Right forelimb (tissue), 1 donor: ENCODE measurements at places on chromosomes 3 and 15.

DNA sequence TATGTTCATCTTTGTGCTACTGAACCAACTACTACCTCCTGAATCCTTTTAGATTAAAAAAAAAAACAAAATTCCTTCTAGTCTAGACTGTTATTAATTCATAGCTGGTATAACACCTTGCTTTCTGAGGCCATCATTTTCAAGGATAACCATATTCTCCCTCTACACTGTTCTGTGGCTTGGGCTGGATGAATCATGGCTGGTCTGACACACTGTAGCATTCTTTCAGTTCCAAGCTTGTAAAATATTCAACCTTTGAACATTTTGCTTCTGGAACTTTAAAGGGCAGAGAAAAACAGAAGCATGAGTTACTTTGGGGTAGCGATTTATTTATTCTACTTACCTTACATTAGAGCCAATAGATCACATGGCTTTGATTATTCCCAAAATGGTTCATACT, 7.6 kb downstream of the HSPBAP1 start:
- DNase-seq, result no peak

DNA sequence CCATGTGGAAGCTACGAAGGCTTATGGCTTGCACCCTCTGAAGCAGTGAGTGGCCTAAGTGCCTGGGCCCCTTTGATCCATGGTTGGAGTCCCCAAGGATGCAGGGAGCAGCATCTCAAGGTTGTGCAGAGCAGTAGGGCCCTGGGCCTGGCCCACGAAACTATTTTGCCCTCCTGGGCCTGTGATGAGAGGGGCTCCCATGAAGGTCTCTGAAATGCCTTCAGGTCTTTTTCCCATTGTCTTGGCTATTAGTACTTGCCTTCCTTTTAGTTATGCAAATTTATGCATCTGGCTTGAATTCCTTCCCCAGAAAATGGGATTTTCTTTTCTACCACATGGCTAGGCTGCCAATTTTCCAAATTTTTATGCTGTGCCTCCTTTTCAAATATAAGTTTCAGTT, 158.8 kb upstream of the MME start:
- no peak for DNase-seq

DNA sequence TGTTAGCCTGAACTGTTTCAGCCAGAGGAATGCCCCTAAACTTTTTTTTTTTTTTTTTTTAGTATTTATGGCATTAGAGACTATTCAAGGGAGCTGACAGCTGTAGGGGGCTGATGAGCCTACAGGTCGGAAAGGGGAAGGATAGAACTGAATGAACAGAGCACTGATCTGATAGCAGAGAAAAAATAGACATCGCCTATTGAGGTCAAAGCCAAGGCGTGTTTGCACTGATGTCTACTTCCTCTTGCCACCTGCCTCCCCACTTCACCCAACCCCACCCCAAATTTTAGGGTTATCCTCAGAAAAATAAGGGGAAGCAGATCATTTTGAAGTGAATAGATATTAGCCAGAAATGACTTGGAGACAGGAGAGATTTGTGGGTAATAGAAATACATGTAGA, 3.0 kb upstream of the ZMAT3 start:
- no peak for DNase-seq

GRCh38 chr3:158970006-158970405, 168.2 kb downstream of the MFSD1 start:
- no peak for DNase-seq

- no peak for DNase-seq
These were observed 11.8 kb upstream of the PP2D1 start for GRCh38 chr3:20023623-20024405.

GRCh38 chr15:89787944-89788343, 11.8 kb downstream of the MESP2 start:
- DNase-seq, result no peak

DNA sequence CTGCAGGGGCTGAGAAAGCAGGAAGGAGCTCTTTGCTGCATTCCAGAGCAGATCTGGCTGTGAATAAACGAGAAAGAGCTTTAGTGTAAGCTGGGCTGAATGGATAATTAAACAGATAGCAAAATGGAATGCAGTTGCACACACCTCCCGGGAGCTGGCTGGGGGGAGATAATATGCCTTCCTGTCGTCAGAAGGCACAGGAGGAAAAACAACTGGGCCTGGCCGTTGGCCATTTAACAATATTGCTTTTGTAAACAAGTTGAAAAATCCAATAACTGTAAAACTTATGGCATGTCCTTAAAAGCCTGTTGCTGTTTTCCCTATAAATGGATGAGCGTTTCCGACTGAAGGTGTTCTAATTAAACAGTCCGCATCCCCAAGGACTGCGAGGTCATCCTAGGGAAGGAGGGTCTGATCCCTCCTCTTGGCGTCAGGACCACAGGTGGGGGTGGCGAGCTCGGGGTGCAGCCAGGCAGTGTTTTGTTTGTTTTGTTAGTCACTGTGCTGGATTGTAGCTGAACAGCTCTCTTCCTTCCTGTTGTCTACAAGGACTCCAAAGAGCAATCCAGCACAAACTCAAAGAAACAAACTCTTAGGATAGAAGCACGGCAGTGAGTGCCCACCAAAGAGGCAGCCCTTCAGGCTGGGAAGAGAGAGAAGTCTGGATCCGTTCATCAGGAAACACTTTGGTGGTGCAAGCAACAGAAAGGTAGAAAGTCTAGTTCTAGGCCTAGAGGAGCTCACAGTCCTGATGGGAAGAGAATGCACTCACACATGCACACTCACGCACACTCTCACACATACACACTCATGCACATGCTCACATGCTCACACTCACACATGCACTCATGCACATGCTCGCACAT, 133.4 kb upstream of the SMAD3 start:
- no peak for DNase-seq

DNA sequence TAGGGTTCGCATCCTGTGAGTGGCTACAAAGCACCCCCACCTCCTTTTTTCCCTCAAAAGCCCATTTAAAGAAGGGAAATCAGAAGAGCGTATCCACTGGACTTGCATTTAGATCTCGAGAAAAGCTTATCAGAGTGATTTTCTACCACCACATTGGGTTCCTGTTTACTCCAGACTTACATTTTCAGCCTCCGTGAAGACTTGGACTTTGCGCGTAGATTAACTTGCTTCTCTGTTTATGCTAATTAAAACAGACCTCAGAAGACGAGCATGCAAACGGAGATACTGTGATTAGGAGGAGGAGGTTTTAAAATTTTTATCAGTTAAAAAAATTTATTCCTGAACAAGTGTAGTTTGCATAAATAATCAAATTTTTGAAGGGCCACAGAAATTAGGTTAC, 115.7 kb downstream of the AKAP13 start:
- DNase-seq, result no peak

DNA sequence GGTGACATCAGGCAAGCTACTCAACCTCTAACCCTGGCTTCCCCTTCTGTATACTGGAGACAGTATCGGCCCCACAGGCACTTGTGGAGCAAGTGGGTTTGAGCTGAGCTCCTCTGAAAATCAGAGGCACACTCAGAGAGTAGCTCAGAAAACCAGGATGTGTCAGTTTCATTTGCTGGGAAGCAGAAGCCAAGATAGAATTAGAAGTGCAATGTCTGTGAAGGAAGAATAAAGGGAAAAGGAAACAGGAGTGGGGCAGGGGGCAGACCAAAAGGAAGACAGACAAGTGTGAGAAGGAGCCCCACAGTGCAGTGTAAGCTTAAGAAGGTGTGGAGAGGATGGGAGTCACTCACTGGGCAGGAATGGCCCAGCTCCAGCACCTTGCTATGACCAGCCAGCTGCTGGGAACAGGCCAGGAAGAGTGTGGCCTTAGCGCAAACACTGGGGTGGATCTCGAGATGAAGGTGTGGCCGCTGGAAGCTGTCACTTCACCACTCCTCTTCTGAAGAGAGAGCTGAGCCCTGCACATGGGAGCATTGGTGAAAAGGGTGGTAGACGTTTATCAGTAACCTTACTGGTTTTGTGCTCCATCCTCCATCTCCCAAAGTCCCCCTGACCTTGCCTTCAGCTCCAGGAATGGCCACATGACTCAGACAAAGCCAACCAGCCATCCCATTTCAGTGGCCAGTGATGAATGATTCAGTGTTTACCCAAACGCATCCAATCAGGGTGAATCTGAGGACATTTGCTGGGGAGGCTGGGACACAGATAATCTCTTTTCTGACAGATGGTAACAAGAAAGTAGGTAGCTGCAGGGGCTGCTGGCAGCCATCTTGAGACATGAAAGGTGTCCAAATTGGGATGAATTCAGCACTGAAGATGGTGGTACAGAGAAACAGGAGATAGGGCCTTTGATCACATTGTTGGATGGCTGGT, 108.4 kb downstream of the SHQ1 start:
- no peak for DNase-seq

DNA sequence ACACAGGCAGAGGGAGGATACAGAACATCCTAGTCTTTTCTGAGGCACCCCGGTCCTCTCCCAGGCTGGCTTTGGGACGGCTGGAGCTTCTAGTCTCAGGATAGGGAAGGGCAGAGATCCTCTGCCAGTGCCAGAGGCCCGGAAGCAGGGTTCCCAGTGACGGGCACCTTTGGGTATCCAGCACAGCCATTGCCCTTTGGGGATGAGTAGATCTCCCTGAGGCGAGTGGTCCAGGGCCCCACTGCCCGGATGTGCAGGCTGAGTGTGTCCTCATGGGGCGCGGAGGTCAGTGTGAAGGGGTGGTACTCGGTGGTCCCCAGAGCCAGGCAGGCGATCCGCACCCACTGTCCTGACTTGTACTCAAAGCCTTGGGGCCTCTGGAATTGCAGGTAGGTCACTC, 18.3 kb downstream of the DUOX2 start:
- DNase-seq, result no peak

DNA sequence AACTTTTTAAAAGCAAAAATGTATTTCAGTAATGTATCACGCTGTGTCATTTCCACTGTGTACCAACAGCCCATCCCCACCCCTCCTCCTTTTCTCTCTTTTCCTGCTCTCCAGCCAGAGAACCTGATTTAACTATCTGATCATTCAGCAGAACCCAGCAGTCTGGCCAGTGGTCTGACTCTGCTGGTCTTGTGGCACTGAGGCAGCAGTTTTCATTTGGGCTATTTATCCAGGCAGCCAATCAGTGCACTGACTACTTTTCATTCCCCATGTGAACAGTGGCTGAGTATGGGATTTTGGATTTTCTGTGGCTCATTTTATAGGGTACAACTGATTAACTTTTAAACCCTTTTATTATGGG, 56.3 kb downstream of the GPR171 start:
- no peak for DNase-seq

DNA sequence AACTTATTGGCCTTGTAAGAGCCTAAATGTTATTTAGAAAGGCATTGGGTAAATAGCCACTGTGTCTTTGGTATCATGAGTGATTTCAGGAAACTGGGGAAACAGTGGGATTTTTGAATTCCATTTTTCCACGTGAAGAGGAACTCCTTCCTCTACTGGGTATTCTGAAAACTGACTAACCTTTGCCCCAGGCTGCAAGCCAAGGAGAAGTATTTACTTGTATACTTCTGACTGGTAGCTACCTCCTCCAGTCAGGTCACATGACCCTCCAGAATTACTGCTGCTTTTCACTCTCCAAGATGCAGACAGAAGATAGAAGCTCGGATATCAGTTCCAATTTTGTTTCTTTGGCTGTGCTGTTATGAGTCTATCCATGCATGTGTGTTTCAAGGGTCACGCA, 50.9 kb upstream of the MAP3K13 start:
- no peak for DNase-seq

- no peak for DNase-seq
These were observed 24.4 kb downstream of the MAP1A start for GRCh38 chr15:43541785-43542184.

- no peak for DNase-seq
These were observed 59.4 kb upstream of the NEO1 start for GRCh38 chr15:72992841-72993252.

DNA sequence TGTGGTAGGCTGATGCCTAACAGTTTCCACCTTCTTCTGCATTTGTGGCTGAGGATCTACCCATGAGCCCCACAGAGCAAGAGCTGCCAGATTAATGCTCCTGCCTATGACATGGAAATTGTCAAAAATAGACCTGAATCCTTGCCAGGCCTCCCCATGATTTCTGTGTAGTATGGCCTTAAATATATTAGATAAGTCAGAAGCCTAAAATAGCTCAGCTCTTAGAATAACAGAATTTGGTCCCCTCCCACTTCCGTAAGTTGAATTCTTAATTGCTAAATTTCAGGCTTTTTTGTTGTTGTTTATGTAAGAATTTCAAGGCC, 129.0 kb downstream of the SERPINI1 start:
- no peak for DNase-seq

DNA sequence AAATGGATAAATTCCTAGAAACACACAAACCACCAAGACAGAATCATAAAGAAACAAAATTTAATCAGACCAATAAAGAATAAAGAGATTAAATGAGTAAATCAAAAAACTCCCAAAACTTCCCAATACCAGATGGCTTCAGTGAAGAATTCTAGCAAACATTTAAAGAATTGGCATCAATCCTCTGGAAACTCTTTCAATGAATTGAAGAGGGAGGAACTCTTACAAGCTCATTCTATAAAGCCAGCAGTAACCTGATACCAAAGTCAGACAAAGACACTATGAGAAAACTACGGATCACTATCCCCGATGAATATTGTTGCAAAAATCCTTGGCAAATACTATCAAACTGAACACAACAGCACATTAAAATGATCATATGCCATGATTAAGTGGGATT, 81.9 kb upstream of the SLCO2A1 start:
- no peak for DNase-seq

GRCh38 chr15:55168350-55168974, 28.3 kb downstream of the RSL24D1 start:
- DNase-seq, result peak; percentile 68

DNA sequence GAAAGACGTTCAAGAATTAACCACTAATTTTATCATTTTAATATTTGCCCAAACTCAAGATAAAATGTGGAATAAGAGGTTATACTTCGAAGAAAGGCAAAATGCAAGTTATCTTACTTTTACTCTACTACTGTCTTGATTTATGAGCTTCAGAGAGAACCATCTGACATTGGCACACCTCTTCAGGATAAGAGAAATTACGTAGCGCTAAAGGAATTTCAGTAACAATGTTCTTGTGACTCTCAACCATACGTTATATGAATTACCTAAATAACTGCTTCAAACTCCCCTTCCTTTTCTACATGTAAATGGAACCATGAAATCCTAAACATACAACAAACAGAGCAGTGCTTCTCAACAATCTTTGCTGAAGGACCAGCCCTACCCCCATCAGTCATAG, 96.8 kb downstream of the ZNF385D start:
- no peak for DNase-seq

DNA sequence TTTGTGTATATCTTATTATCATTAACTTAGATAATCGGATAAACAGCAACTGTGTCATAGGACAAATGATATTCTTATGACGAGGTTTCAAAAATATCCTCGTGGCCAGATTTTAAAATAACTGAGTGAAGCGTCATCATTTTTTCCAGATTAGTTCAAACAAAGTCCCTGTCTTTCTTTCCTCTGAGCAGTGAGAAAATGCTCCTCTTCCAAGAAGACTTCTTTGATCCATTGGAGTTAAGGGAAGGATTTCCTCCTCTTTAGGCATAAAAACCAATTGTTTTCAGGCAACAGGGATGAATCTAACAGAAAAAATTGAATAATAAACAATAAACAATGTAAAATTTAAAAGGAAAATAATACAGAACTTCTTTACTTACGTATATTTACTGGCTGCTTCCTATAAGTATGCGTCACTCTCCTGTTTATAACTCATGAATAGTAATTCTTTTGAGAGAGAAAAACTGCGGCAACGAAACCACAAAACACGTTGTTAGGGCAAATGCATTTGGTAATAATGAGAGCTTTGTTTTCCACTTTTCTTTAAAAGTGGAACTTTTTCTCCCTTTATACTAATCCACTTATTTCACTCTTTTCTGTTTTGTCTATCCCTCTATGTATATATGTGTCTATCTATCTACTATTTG, 419.4 kb upstream of the ONECUT1 start:
- DNase-seq, result no peak

- DNase-seq, result no peak
These were observed 165.0 kb downstream of the PDZRN3 start for GRCh38 chr3:73459711-73460110.
